ENCODE measurements at places on chromosomes 1 and 21.

DNA sequence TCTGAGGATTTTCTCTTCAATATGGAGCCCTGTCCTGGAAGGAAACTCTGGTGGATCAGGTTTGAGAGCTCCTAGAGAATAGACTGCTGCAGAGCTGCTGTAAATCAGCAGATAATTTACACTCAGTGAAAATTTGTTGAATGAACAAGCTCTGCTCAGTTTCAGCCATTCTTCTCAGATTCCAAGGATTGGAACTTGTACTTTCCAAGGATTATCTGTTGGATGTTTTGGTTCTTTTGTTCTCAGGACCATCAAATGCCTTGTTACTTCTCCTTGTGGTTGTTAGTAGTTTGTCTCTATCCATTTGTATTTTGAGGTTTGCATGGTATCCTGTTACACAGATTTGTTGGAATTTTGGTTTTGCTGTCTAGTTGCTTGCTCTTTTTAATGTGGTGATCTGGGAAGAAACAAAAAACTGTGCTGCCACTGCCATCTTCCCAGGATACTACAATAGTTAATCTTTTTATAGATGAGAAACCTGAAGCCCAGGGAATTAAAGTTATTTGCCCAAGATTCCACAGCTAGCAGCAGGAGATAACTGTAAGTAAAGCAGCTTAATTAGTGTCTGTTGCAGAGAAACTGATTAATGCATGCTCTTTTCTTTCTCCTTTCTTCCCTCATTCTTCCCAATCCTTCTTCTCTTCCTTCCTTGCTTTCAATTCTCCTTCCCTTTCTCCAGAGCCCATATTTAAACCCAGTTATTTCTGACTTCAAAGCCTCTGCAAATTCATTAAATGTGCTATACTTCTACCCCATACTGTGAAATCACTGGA is 21.7 kb upstream of the KIFAP3 start:
- no peak for DNase-seq

DNA sequence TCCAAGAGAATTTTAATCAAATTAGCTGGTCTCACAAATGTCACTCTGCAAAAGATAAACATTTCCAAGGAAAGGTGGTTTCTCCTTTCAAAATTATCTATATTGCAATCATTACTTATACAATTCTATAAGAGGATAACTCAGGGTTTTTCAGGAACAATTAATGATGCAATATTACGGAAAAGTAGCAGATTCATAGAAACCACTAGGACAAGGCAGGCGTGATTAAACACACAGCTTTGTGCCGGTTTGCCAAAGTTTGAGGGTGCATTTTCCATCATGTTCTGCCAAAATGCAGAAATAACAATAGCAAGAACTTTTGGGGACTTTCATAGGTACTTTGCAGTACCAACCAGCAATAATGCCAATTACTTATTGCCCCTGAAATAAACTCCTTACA is 605 bp downstream of the TNFRSF9 start:
- no peak for DNase-seq

GRCh38 chr1:101290922-101291561 is 54.2 kb downstream of the S1PR1 start:
- DNase-seq: no peak

- no peak for DNase-seq
These were observed 43.9 kb downstream of the GRHL3 start for GRCh38 chr1:24362982-24363614.

DNA sequence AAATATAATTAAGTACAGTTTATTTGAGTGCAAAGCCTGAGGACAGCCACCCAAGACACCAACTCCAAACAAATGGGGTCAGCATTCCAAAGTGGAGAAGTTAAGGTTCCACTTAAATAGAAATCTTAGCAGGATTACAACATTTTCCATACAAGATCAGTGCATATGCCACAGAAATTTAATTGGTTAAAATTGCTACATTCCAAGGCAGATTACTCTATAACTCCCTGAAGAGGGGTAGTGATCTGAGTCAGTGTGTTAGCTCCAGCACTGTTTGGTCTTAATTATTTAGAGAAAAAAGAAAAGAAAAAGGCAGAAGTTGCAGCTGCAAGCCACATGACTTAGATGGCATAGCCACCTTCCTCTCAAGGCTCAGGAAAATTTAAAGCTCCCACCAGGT is 297.5 kb downstream of the HHIPL2 start:
- no peak for DNase-seq

GRCh38 chr1:41722184-41722583 is 196.5 kb downstream of the HIVEP3 start:
- no peak for DNase-seq

DNA sequence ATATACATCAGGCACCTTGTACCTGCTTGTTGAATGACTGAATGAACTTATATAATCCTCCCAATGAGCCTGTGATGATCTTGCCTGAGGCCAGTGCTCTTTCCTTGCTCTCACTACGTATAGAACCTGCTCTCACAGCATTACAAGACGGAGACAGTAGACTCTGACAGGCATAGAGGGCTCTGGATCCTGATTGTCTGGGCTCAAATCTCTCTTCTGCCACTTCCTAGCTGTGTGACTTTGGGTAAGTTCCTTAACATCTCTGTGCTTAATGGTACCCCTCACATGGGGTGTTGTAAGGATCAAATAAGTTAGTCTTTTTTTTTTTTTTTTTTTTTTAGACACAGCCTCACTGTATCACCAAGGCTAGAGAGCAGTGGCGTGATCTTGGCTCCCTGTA is 4.2 kb upstream of the MAN1C1 start:
- DNase-seq: no peak

- DNase-seq: no peak
These were observed 78.6 kb downstream of the NME7 start for GRCh38 chr1:169289016-169289415.

DNA sequence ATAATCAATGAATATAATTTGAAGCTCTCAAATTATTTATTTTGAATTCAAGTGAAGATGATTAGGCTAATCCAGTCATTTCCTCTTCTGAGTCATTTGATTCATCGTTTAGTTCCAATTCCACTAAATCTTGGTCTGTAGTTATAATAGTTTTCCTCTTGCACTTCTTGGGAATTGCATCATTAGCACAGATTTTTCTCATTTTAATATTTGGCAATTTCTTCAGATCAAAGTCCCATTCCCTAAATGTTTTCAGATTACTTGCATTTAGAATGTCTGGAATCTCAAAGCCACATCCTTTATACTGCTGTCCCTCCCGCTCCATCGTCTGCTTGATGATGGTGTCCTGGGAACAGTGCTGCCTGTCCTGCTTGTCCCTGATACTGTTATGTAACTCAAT is 43.5 kb downstream of the MAST2 start:
- no peak for DNase-seq

- no peak for DNase-seq
These were observed 141.4 kb upstream of the ARHGEF16 start for GRCh38 chr1:3312898-3313575.

DNA sequence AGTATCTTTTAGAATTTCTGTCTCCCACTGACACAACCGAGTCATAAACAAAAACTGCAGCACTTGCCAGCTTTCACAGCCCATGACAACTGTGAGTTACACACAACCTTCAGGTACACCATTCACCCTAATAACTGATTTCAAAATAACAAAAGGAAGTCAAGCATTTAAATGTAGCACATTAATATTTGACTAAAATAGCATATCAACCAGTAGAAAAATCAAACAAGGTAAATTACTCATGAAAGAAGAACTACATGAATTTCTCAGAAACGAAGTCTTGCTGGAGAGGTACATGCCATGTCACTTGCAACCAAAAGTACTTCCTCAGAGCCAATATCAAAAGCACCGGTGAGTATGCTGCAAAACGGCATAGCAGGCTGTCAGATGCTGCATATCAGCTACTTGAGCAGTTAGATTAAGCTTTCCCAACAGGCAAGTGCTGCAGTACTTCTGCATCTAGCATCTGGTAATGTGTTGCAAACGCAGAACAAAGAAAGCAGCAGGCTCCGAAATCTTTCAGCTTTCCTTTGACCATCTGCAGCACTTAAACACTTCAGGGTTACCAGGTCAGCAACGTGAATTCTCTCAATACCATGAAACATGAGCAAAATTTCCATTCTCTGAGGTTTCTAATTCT is 223.2 kb downstream of the SMYD3 start:
- no peak for DNase-seq

- no peak for DNase-seq
These were observed 18.3 kb downstream of the HOOK1 start for GRCh38 chr1:59833022-59833421.

GRCh38 chr1:166272155-166272554 is 105.4 kb upstream of the FAM78B start:
- no peak for DNase-seq

GRCh38 chr1:155479205-155479604 is 83.4 kb downstream of the ASH1L start:
- DNase-seq: no peak

GRCh38 chr1:62234688-62235087 is 40.0 kb downstream of the L1TD1 start:
- DNase-seq: no peak

- DNase-seq: no peak
These were observed 161.5 kb downstream of the ADSS2 start for GRCh38 chr1:244289991-244290785.

- DNase-seq: no peak
These were observed 3.5 kb downstream of the CRNN start for GRCh38 chr1:152410599-152410998.

DNA sequence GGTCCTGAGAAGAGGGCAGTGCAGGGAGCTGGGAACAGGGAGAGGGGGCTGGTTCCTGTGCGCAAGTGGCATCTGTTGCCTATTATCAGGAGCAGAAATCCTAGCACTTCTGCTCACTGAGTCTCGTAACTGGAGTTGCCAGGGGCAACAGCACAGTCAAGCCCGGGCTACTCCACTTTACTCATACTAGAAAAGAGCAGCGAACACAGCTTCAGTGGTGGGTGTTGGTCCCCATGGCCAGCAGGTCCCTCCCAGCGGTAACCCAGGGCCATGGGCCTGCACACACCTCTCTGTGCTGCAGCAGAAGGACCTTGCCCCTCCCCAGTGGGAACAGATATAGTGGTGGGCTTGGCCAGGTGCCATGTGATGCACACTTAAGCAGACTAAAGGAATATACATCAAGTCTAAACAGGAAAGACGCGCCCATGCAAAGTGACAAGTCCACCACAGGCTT is 8.5 kb downstream of the PYCR2 start:
- no peak for DNase-seq

- no peak for DNase-seq
These were observed 75.0 kb upstream of the DUSP10 start for GRCh38 chr1:221816899-221817298.

GRCh38 chr1:150280138-150280707 is 2.1 kb upstream of the CIART start:
- no peak for DNase-seq

GRCh38 chr1:107750364-107750959 is 214.5 kb downstream of the VAV3 start:
- no peak for DNase-seq

DNA sequence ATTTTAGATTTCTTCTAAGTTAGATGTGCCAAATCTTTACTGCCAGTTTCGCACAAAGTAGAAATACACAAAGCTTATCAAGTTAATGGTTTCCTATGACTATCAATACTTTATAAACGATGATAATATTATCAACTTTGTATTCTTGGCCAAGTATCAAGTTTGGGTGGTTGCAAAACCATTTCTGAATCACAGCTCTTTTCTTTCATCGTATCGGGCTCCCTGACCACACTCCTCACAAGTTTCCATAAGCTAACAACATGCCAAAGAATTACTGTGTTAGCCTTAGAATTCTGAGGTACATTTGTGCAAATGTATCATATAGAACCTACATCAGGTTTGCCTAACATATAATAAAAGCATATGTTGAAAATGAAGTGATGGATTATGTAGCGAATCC is 311.0 kb downstream of the KCTD3 start:
- no peak for DNase-seq

DNA sequence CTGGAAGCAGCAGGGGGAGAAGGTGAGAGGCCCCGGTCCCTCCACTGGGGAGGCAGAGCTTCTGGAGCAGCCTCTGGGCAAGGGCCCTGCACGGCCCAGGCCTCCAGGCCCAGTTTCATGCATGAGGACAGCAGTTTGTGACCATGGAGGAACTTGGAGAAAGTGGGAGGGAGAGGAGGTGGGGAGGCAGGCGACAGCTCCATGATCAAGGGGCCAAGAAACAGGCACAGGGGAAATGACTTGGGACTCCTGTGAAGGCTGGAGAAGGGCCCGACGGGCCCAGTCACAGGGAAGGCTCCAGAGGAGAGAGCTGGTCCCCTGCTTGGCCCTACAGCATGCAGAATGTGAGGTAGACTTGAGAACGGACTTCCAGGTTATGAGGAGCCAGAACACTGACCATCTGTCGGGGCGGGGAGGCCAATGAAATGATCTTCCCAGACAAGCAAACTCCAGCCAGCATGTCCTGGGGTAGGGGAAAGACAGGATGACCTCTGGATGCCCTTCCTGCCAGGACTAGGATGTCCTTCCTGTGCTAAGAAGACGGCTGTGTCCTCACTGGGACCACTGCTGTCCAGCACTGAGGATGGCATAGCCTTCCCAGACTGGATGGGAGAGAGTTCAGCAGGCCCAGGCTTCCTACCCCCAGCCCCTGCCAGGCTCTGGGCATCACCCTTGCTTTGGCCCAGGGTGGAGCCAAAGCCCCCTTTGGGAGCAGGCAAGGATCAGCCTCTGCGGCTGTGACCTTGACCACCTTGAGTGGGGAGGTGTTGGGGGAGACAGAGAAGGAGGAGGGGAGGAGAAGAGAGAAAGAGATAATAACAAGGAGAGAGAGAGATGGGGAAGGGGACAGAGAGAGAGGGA is 548.2 kb downstream of the PTPRU start:
- no peak for DNase-seq

DNA sequence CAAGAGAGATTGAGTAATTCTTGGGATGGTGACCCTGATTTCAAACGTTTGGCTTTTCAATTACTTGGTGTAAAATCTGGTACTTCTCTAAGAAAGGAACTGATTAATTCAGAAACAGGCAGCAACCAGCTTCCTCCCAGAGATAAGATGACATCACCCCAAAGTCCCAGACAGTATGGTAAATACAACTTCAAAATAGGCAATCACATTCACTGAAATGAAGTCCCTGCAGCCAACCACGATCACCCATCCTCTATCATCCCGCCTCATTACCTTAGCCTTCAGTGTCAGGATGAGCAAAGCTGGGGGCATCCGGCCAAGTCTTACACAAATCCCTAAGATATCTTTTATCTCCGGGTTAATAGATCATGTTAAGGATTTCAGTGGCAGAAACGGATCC is 26.4 kb upstream of the RUNX1 start:
- no peak for DNase-seq

DNA sequence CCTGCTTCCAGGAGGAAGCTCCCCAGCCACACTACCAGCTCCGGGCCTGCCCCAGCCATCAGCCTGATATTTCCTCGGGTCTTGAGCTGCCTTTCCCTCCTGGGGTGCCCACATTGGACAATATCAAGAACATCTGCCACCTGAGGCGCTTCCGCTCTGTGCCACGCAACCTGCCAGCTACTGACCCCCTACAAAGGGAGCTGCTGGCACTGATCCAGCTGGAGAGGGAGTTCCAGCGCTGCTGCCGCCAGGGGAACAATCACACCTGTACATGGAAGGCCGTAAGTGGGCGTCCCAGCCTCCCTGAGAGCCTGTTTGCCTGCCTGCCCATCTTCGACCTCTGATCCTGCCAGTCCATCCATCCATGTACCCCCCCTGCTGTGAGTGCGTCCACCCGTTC is 3.6 kb downstream of the ECM1 start:
- no peak for DNase-seq

Measured in activated CD4-positive, CD25-positive, alpha-beta regulatory T cell treated with anti-CD3 and anti-CD28 coated beads, Interleukin-2, amount 50 U/mL, for 16 hours (primary cell).